Thoracic aorta (tissue), 2 donors: ENCODE measurements at places on chromosomes 11 and 22.
A peak's percentile ranks its signal among the peaks of the same experiment; 100 is the strongest.

- H3K27ac ChIP-seq, result peak overlapping the region; percentile 95
- DNase-seq, result no peak
- H3K36me3 ChIP-seq, result no peaks in the 10 kb centered on the region
These were observed 33.2 kb downstream of the PPP2R1B start for GRCh38 chr11:111733016-111733415.

GRCh38 chr22:37243402-37244113 lies 511 bp downstream of the RAC2 start:
- no peaks in the 10 kb centered on the region for H3K27me3 ChIP-seq
- no peak overlapping the region for H3K27ac ChIP-seq
- peak overlapping the region; percentile 65 for H3K4me3 ChIP-seq
- H3K36me3 ChIP-seq, result no peaks in the 10 kb centered on the region
- H3K4me1 ChIP-seq, result no peaks in the 10 kb centered on the region

DNA sequence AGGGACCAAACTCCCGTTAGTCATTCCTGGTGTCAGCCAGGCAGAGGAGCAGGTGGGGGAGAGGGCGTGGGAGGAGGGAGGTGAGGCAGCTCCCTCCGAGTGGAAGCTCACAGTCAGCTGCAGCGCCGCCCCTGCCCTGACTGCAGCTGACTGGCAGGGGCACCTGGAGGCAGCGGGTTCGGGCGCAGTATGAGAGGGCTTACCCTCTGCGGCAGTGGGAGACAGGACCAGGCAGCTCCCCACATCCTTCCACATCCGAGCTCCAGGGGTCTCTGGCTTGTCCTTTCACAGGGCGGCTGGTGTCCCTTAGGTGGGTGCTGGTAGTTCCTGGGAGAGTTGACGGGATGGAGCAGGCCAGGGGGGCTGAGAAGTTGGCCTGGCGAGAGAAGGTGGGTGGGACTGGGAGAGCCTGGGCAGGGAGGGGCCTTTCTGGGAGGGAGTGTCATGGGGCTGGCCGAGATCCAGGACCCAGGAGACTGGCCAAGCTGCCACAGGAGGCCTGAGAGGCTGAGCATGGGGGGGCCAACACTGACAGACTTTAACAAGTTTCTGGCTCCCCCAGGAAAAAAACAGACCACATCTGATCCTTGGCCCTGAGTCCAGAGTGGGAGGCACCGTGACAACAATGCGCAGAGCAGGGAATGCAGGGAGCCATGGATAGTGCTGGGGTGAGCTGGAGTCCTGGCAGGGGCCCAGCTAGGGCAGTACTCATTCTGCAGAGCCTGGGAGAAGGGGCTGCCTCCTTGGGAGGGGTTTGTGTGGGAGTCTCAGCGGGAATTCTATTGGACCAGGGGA lies 4.9 kb downstream of the ADORA2A start:
- DNase-seq, result no peak
- no peaks in the 10 kb centered on the region for H3K27me3 ChIP-seq
- peaks cover 9% of the 10 kb centered on the region for H3K4me1 ChIP-seq
- H3K36me3 ChIP-seq, result no peaks in the 10 kb centered on the region

DNA sequence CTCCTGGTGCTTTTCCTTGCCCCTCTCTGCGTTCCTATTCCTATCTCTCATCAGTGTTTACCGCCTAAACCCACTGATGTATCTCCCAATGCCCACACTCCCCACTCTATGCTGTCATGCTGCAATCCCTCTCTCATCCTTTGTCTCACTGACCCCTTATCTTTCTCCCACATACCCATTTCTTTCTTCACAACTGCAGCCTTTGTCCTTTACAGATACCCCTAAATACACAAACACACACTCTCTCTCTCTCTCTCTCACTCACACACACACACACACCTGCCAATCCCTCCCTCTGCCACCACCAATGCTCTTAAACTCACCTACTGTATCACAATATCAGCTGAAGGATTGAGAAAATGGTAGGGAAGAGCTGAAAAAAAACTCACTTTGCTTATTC lies 5.3 kb upstream of the OR52B2 start:
- DNase-seq, result no peak
- no peaks in the 10 kb centered on the region for H3K27me3 ChIP-seq
- H3K36me3 ChIP-seq, result no peaks in the 10 kb centered on the region
- H3K4me1 ChIP-seq, result no peaks in the 10 kb centered on the region

DNA sequence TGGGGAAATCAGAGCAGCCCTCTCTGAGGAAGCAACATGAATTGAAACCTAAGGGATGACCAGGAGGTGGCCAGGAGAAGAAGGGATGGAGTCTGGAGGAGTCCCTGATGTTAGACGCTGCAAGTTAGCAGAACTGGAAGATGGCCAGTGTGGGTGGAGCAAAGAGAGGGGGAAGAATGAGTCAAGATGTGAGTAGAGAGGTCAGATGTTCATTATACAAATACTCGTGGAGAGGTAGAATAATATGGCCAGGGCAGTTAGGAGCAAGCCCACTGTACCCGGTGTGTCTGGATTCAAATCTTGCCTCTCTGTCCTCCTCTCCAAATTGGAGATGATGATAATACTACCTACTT lies 242.0 kb downstream of the TENM4 start:
- no peak overlapping the region for H3K4me3 ChIP-seq
- H3K36me3 ChIP-seq, result no peaks in the 10 kb centered on the region
- no peak for DNase-seq
- H3K4me1 ChIP-seq, result peaks cover 7% of the 10 kb centered on the region

DNA sequence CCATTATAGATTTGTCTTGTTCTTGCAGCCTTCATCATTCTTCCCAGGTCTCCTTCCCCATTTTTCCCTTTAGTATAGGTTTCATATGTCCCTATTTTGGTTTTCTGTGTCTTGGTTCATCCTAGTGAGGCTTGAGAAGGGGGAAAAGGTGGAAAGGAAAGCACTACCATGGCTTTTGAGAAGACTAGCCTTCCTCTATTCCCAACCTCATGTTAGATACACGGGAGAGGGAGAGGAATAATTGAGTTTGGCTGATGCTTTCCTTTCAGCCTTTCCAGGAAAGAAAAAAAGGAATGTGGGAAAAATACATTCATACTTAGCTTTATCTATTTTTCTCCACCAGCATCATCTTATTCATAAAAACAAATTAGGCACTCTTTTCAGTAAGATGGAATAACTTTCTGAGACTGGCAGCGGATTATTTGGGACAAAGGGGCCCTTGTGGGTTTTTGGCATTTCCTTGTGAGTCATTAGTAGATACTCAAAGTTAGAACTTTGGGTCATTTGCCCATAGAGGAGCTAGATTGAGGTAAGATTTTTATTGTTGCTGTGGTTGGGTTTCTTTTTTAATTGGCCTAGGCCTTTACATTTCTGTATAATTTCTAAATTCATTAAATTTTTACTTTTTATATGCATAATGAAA lies 23.8 kb downstream of the CAPRIN1 start:
- peaks cover 12% of the 10 kb centered on the region for H3K4me1 ChIP-seq
- peak overlapping the region; percentile 37 for H3K27ac ChIP-seq
